ENCODE measurements at places on chromosomes 12 and 14.
A peak's percentile ranks its signal among the peaks of the same experiment; 100 is the strongest.

DNA sequence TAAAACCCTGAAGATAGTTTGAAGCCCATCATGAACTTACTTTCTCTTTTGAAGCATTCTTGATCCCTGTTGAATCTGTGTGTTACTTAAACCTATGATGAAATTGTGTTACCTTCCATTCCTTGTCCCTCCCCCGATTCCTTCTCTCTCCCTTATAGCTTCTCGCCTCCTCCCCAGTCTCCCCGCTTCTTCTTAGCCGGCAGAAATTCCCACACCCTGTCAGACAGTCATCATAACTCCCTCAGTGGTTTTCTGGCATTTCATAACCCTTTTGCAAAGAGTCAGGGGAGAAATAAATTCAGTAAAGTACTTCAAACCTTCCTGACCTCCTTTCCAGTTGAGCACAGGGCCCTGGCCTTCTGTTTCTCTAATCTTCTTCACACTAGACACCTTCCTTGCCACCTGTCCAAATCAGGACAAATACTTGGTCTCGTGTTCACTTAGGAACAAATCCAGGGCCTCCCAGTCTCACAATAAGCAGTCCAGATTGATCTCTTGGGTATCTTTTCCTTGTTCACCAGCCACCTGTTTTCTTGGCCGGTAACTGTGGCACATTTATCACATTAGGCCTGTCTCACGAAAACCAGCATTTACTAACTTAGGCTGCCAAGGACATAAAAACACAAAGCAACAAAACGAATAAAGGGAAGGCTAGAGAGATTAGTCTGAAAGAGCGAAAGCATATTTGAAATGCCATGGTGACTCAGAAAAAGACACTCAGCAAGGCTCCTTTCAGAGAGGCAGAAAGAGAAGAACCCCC lies 355.9 kb downstream of the TMTC2 start:
- DNase-seq = no peak

DNA sequence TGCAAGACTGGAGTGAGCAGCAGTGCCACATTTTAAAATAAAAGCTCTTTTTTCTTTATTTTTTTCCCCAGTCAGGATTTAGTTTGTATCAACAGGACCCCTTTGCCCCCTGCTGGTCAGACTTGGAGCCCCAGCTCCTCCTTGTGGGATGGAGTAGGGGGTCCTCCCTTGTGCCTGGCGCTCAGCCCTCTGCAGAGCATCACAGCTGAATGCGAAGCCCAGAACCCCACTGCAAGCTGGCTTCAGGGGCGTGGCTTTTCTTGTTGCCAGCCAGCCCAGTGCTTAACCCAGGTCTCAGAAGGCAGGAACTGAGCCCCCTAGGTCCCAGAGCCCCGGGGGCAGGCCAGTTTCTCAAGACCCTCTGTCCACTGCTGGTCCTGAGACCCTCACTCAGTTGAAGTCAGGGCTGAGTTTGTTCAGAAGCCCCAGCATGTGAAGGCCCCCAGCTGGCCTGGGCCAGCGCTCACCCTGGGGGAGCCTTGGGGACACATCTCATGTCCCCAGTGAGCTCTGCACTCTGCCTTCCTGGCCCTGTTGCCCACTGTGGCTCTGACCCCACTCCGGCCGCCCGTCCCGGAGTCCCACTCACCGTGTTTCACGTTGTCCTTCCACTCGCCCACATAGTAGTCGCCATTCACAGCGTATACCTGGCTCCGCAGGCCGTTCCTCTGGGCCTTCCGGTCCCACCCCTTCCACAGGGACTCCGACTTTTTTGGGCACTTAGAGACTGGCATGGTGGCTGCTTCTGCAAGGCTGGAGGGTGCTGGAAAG lies 519 bp downstream of the MORN3 start:
- DNase-seq = peak; percentile 68

DNA sequence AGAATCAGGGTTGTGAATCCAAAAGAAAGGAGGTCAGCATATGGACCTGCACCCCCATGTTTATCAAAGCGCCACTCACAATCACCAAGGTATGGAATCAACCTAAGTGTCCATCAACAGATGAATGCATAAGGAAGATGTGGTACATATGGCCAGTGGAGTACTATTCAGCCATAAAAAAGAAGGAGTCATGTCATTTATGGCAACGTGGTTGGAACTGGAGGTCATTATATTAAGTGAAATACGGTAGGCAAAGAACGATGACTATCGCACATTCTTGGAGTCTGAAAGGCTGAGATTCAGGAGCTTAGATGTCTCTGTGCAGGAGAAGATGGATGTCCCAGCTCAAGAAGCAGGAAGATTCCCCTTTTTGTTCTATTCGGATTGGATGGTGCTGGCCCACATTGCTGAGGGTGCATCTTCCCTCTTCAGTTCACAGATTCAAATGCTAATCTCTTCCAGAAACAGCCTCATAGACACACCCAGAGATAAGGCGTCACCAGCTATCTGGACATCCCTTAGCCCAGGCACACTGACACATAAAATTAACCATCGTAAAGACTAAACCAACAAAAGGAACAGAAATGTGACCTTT lies 108.1 kb downstream of the GLT1D1 start:
- DNase-seq = no peak

GRCh38 chr12:6302621-6303020 lies 7.9 kb upstream of the PLEKHG6 start:
- DNase-seq = no peak

DNA sequence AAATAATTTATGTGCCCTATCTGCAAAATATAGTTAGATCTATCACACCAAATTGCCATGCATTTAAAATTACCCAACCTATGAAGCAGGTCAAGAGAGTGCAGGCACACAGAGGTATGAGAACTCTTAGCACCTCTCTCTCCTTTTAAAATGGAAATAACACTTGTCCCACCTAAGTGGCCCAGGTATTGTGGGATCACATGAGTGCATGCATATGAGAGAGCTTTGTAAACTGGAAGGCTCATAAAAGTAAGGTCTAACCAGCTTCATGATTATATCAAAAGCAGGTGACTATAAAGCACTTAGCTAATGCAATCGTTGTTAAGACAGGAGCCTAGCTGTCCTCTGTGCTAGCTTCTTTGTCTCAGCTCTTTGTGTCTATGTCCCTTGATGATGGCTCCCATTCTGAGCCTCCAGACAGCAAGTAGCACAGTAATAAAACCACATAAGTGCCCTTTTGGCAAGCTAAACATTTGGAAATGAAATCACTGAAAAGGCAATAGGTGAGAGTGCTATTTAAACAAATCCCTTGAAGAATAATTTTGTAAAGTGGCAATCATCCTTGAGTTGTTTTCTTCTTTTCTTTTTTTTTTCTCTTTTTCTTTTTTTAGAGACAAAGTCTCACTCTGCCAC lies 219.0 kb downstream of the NTF3 start:
- no peak for DNase-seq

DNA sequence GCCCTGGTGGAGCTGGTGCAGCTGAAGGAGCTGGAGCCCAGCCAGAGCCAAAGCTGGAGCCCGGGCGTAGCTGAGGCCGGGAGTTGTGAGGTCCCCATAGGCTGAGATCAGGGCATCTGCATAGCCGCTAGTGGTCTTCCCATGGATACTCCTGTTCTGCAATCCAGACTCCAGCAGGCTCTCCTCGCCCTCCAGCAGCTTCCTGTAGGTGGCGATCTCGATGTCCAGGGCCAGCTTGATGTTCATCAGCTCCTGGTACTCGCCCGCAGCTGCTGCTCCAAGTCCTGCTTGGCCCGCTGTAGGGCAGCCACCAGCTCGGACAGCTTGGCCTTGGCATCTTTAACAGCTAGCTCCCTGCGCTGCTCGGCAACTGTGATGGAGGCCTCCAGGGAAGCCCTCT lies 966.1 kb downstream of the FSCB start:
- DNase-seq = no peak

DNA sequence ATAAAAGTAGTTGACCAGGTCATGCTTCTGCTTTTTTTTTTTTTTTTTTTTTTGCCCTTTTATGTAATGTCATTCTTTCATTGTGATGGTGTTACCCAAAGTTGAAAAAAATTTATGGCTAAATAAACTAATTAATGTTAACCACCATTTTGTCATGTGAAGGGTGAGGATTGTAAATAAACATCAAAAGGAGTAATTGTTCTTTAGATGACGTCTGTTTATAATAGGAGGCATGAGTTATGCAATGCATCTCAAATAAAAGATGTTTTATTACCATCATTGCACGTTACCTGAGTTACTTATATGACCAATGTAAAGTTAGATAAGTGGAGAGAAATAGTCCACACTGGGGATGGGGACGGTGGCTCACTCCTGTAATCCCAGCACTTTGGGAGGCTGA lies 349.9 kb upstream of the PDE3A start:
- DNase-seq = no peak

GRCh38 chr12:47038270-47038748 lies 41.1 kb upstream of the PCED1B start:
- DNase-seq = no peak

DNA sequence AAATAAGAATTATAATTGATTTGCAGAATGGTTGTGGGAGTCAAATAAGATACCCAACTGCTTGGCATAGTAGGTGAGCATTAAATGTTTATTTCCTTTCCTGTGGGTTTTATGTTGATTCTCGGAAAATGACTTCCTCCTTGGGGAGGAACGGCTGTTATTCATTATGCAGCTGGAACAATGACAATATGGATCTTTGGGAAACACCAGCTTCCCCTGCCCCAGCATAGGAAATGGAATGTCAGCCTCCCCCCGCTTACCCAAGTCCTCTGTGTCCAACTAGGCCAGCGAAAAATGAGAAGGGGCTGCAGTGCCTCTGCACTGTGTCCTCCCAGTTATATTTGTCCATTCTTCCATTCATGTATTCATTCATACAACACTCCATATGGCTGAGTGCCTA lies 11.7 kb upstream of the CCDC177 start:
- DNase-seq = no peak

GRCh38 chr14:59422069-59422881 lies 42.9 kb downstream of the GPR135 start:
- DNase-seq = no peak

DNA sequence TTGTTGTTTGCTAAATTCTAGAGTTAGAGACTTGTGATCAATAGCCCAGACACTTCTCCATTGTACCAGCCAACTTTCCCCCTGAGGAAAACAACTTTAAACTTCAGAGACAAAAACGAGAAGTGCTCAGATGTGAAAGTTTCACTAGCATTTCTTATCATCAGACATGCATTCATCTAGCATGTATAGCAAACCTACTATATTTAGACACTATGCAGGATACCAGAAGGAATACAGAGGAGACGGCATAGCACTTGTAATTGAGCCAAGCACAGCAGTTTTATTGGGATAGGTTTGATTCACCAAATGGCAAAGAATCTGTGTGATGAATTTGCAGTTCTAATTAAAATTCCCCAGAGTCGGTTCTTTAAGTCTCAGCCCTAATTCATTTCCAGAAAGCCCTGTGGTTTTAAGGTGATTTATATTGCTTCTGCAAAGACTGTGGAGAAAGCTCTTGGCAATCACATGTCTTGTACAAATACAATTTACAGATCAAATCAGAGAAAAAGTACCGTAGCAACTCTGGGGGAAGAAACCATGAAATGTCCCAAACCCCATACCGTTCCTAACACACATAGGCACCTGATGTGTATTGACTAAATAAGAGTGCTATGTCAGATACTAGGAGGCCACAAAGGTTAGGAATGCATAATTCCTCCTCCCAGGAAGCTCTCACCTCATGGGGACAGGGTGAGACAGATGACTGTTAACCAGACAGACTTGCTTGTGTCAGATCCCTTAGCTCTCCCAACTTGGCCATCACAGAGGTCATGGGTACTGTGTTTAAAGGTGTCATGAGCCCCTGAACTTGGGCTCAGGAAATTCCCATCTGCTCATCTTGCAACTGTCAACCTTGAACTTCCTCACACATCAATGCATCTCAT lies 69.6 kb upstream of the KRAS start:
- DNase-seq = no peak

- no peak for DNase-seq
Measured at GRCh38 chr12:100733817-100734593, 60.6 kb upstream of the ANO4 start.

- no peak for DNase-seq
Measured at GRCh38 chr14:79551523-79551922, 659.8 kb downstream of the DIO2 start.

GRCh38 chr12:88559772-88560171 lies 20.5 kb downstream of the KITLG start:
- DNase-seq = no peak

DNA sequence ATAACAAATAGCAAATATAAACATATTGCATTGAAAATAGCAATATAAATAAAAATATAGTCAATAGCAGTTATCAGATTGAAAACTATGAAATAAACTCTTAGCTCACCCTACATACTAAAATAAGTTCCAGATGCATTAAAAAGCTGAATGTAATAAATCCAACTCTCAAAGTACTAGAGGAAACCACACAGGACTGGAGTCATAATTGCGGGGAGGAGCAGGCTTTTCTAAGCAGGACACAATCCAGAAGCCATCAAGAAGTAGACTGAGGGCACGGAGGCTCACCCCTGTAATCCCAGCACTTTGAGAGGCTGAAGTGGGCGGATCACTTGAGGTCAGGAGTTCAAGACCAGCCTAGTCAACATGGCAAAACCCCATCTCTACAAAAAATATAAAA lies 22.2 kb downstream of the GSC start:
- no peak for DNase-seq

DNA sequence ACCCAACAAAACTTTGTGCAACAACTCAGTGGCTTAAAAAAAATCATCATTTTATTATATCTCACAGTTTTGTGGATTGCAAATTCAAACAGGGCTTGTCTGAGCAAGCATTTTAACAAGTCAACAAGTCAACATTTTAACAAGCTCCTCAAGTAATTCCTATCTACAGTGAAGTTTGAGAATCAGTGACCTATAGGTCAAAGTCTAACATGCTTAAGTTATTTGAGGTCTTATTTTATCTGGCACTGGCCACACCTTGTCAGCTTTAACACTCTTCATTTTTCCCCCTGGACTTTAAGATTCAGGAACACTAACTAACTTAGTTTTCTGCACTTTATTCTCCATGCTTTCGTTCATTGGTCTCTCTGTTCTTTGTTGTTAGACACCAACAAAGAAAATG lies 71.2 kb upstream of the PELI2 start:
- no peak for DNase-seq

GRCh38 chr12:117100251-117100650 lies 1.0 kb upstream of the TESC start:
- DNase-seq = no peak

- no peak for DNase-seq
Measured at GRCh38 chr14:75267141-75267721, 11.4 kb upstream of the FOS start.

GRCh38 chr12:98533723-98534251 lies 18.4 kb downstream of the TMPO start:
- DNase-seq = no peak

- DNase-seq = no peak
Measured at GRCh38 chr12:24398605-24399004, 449.1 kb upstream of the SOX5 start.

GRCh38 chr12:42162193-42162592 lies 17.5 kb upstream of the GXYLT1 start:
- no peak for DNase-seq

GRCh38 chr12:29763301-29763683 lies 20.4 kb downstream of the TMTC1 start:
- DNase-seq = no peak

GRCh38 chr12:96985515-96986362 lies 78.7 kb downstream of the NEDD1 start:
- peak; percentile 27 for DNase-seq

GRCh38 chr12:100608776-100609175 lies 35.3 kb downstream of the GAS2L3 start:
- DNase-seq = no peak
